ENCODE measurements at places on chromosomes 3 and 15.

DNA sequence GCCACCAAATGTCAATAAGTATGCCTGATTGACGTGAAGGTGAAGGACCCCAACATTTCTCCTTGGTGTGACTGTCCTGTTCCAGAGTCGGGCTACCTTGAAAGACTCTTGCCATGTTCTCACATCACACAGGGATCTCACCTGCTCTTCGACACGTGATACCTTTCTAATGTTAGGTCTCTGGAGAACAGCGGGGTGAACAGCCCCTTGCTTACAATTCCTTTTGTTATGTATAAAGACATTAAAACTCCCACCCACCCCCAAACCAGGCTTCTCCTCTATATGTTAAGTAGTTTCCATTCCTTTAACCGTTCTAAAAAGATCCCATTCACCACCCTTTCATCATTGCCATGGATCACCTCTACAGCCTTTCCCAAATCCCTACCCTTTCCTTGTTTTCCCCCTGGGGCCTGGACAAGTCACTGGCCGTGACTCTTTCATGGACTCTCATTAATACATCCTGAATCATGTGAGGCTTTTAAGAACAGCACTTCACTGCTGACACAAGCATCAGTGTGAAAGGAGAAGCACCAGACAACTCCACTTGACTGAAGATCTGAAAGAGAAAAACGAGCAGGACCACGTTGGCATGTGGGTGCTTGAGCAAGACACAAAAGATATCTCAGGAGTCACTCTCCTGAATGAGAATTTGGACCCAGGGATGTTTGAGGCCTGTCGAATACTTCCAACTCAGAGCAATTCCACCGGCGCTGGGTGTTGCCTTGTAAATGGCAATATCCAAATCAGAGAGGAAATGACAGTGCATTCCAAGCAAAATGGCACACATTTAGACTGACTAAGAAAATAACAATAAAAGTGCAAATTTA, 115.0 kb downstream of the FOXP1 start:
- no peak for DNase-seq

GRCh38 chr15:63447017-63447676, 57.2 kb upstream of the USP3 start:
- no peak for DNase-seq

GRCh38 chr3:9022305-9023225, 59.3 kb upstream of the RAD18 start:
- no peak for DNase-seq

GRCh38 chr3:52104684-52105640, 48.6 kb upstream of the DUSP7 start:
- DNase-seq, result no peak

GRCh38 chr15:100330629-100331215, 11.1 kb downstream of the ADAMTS17 start:
- no peak for DNase-seq

DNA sequence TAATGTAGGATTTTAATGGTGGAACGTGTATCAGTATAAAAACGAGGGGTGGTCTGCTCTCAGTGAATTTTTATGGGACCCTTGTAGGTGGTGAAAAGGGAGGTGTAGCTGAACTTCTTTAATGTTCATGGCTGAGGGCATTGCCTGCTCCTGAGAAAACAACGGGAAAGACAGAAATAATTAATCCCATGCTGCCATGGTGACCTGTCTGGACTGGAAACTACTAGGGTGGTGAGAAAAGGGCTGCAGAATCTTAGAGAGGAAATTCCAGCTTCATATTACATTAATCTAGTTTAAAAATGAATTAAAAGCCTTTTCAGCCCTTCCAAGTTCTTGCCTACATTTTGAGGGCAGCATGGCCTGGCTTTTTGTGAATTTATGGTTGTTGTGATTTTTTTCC, 47.6 kb downstream of the ZBTB38 start:
- no peak for DNase-seq

GRCh38 chr3:87260270-87260669, 16.1 kb downstream of the POU1F1 start:
- no peak for DNase-seq

- DNase-seq, result no peak
Observed at GRCh38 chr15:69320977-69321554, 22.4 kb downstream of the PAQR5 start.

GRCh38 chr3:85740561-85740960, 781.8 kb downstream of the CADM2 start:
- no peak for DNase-seq

DNA sequence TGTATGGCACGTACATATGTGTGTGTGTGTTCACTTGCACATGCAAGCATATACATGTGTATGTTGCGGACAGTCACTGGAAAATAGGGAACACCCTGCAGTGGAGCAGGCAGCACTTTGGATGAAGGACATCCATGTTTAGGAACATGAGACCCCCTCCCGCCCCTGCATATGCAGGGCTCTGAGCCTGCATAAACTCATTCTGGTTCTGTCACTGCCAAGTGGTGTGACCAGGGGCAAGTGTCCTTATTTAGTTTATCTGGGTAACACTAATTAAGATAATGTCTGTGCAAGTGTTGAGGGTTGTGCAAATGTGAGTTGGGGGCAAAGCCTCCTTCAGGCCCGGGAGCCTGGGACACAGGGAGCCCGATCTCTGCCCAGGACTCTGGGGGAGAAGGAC, 105.7 kb downstream of the CORO2B start:
- no peak for DNase-seq

GRCh38 chr15:98815207-98815606, 166.9 kb downstream of the IGF1R start:
- DNase-seq, result no peak

- no peak for DNase-seq
Observed at GRCh38 chr3:129248286-129248979, 973 bp upstream of the COPG1 start.

GRCh38 chr3:32098528-32098927, 7.9 kb upstream of the GPD1L start:
- DNase-seq, result no peak

GRCh38 chr3:41769106-41769505, 192.8 kb downstream of the ULK4 start:
- no peak for DNase-seq

DNA sequence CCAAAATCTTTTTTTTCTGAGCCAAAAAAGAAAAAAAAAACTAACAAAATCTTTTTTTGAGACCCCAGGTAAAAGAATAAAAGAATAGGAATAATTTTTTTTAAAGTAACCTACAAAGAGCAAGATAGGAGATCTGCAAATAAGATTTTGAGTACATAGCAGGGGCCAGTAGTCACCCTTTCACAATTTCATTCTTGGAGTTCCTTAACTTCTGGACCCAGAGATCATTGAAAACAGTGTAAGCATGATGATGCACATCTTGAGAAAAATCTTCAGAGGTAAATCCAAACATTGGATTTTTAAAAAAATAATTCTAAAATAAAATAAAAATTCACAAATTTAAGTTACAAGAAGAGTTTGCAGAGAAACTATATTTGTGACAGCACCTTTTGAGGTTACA, 18.8 kb downstream of the TFRC start:
- DNase-seq, result no peak

Measured in stimulated activated CD4-positive, alpha-beta T cell treated with anti-CD3 and anti-CD28 coated beads, Interleukin-15, amount 100 ng/mL, for 1 hour (primary cell).